Uterus (tissue), 4 donors: ENCODE measurements at places on chromosomes 3 and 15. TPM values are rescaled to one million over a fixed set of nuclear protein-coding genes. Genes with fewer than 3 reads are reported as not detected.

Gene CASR
- total RNA-seq = not detected

DNA sequence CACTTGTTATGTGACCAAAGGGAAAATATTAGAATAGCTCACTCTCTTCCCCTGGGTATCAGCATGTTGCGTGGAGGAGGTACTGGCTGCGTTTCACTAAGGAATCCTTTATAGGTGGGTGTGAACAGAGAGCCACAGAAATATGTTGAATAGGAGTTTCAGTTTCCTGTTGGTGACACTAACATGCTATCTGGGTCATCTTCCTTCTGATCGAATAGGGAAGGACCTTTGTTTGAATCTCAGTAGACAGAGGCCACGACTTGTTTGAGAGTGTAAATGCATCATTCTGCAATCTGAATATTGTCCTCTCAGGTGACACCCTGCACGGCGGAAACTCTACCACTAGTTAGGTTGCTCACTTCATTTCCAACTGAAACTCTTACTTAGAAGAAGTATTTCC is 157.9 kb upstream of the SLC2A2 start:
- no peak for DNase-seq
- no peaks in the 10 kb centered on the region for H3K36me3 ChIP-seq
- H3K27me3 ChIP-seq = no peaks in the 10 kb centered on the region
- no peaks in the 10 kb centered on the region for H3K4me1 ChIP-seq
- H3K27ac ChIP-seq = no peak overlapping the region
- no peak overlapping the region for H3K4me3 ChIP-seq

- H3K27ac ChIP-seq = no peak overlapping the region
- H3K36me3 ChIP-seq = no peaks in the 10 kb centered on the region
- H3K4me3 ChIP-seq = no peak overlapping the region
Observed at GRCh38 chr3:40216471-40216870, 93.0 kb upstream of the EIF1B start.

DNA sequence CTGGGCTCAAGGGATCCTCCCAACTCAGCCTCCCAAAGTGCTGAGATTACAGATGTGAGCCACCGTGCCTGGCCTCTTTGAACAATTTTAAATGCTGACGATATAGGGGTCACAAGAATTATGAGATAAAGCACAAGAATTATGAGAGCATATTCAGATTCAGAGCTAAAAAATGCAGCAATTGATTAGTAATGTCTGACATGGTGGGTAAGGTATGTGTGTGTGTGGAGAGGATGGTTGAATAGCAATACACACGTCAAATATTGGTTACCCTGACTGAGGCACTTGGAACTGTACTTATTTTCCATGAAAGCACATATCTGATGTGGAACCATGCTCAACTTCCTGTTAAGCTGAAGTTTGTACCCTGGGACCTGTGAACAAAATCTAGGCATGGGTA is 115.6 kb downstream of the EOMES start:
- no peaks in the 10 kb centered on the region for H3K27me3 ChIP-seq
- H3K4me3 ChIP-seq = no peak overlapping the region
- H3K27ac ChIP-seq = no peak overlapping the region

Gene ACTR8
- total RNA-seq = 56.8 TPM

DNA sequence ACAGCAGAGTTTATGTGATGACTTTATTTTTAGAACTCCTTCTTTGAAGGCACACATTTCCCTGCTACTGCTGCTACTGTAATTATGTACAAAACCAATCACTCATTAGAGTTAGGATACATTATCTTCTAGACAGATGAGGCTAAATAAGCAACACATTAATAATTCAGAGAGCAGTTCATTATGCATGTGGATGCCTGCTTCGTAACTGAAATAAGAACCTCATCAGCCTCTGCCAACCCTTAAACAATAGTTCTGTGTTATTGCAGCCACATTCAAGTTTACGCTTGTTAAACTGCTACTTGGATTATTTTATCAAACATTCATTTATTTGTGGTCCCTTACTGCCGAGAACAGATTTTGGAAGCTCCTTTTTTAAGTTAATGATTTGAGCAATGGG is 52.5 kb upstream of the C15orf61 start:
- H3K27me3 ChIP-seq = no peaks in the 10 kb centered on the region
- no peaks in the 10 kb centered on the region for H3K36me3 ChIP-seq
- no peak overlapping the region for H3K27ac ChIP-seq
- H3K4me1 ChIP-seq = no peaks in the 10 kb centered on the region
- DNase-seq = no peak

Gene GCSAM
- total RNA-seq = not detected

DNA sequence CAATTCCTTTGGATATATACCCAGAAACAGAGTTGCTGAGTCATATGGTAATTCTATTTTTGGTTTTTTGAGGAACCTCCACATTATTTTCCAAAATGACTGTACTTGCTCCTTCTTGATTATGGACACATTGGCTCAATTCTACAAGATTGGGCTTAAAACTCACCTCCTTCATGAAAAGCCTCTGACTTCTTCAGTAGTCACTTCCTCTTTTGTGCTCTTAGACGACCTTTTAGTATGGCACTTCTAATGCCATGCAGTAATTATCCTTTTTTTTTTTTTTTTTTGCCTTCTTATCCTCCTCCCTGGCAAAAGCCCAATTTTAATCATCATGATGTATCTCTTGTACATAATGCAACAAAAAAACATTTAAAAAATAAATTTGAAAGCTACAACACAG is 33.0 kb upstream of the ABHD17C start:
- H3K4me3 ChIP-seq = no peak overlapping the region
- no peak for DNase-seq
- no peaks in the 10 kb centered on the region for H3K27me3 ChIP-seq
- H3K4me1 ChIP-seq = no peaks in the 10 kb centered on the region

GRCh38 chr15:65824031-65824743 is 32.1 kb upstream of the DENND4A start:
- peak; percentile 48 for DNase-seq
- H3K27me3 ChIP-seq = no peaks in the 10 kb centered on the region
- no peaks in the 10 kb centered on the region for H3K36me3 ChIP-seq
- H3K4me1 ChIP-seq = no peaks in the 10 kb centered on the region
- H3K4me3 ChIP-seq = no peak overlapping the region
- H3K27ac ChIP-seq = no peak overlapping the region

DNA sequence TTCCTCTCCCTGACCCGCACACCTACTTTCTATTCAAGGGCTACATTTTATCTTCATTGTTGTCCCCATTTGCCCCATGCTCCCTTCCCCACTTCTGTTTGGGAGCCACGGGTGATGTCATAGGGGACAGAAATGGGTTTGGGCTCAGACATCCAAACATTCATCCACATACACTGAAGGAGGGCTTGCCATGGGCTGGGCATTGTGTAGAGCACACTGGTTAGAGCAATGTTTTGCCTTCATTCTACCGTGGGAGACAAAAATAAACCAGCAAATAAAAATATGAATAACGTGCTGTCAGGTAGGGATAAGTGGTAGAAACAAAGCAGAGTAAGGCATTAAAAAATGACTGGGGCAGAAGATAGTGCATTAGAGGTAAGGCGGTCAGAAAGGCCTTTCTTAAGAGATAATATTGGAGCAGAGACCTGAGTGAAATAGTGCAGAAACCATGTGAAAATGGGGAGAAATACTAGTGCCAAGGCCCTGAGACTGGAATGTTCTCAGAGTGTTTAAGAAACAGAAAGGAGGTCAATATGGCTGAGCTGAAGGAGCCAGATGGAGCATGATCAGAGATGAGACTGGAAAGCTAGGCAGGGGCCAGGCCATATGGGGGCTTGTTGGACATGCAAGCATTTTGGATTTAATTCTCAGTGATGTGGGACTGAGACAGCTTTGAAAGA is 40.9 kb upstream of the CLSTN2 start:
- DNase-seq = peak; percentile 38
- no peak overlapping the region for H3K4me3 ChIP-seq
- no peaks in the 10 kb centered on the region for H3K36me3 ChIP-seq
- H3K27ac ChIP-seq = peak overlapping the region; percentile 66
